ENCODE measurements at places on chromosomes 6 and 20. TPM values are rescaled to one million over a fixed set of nuclear protein-coding genes. Genes with fewer than 3 reads are reported as not detected.
A peak's percentile ranks its signal among the peaks of the same experiment; 100 is the strongest.

Gene C2
- total RNA-seq = 17.7 TPM

Gene LHFPL5
- total RNA-seq = not detected

Gene FLOT1
- 160 TPM for total RNA-seq

Gene ISM1
- total RNA-seq = 3.3 TPM

Gene BHLHE23
- not detected for total RNA-seq

Gene CCN6
- not detected for total RNA-seq

Gene CST4
- total RNA-seq = not detected

Gene HLA-DMB
- total RNA-seq = 10.8 TPM

Gene MOXD1
- 9.4 TPM for total RNA-seq

Gene ZFAND3
- 39.0 TPM for total RNA-seq

Gene RNF114
- 151 TPM for total RNA-seq

DNA sequence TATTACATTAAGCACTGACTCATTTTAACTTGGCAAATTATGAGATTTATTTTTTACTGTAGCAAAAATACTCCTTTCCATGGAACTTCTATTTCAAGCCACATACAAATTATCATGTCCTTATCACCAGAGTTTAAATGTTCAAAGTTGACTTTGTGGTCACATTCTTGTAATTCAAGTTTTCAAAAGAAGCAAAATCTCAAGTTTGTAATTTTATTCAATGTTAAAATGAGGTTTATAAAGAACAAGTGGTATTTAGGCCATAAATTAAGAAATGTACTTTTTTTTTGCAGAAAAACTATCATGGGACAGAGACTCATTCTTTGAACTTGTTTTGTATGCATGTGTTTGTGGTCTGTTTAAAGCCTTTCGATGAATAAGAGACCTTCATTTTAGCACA is 811.5 kb downstream of the TENT5A start:
- DNase-seq = no peak

DNA sequence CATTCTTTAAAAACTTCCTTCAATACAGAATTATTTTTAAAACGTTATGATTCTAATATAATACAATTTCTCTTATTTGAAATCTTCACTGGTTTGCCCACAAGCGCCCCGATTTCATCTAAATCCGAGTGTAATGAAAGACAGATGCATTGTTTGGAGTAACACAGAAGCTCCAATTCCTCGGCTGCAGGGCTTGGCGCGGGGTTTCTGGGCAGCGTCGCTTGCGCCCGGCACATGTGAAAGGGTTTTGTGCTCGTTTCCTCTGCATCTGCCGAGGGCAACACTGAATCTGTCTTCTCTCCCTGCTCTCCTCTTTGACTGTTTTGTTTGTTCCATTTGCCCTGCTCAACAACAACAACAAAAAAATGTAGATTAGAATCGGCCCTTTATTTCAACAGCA is 248.6 kb upstream of the QKI start:
- DNase-seq = no peak

- DNase-seq = no peak
Measured at GRCh38 chr6:38234934-38235682, 404.6 kb downstream of the BTBD9 start.

- DNase-seq = peak; percentile 64
Measured at GRCh38 chr6:167565884-167566599, 241.2 kb downstream of the TTLL2 start.

- DNase-seq = no peak
Measured at GRCh38 chr6:129539032-129539431, 170.9 kb downstream of the ARHGAP18 start.

DNA sequence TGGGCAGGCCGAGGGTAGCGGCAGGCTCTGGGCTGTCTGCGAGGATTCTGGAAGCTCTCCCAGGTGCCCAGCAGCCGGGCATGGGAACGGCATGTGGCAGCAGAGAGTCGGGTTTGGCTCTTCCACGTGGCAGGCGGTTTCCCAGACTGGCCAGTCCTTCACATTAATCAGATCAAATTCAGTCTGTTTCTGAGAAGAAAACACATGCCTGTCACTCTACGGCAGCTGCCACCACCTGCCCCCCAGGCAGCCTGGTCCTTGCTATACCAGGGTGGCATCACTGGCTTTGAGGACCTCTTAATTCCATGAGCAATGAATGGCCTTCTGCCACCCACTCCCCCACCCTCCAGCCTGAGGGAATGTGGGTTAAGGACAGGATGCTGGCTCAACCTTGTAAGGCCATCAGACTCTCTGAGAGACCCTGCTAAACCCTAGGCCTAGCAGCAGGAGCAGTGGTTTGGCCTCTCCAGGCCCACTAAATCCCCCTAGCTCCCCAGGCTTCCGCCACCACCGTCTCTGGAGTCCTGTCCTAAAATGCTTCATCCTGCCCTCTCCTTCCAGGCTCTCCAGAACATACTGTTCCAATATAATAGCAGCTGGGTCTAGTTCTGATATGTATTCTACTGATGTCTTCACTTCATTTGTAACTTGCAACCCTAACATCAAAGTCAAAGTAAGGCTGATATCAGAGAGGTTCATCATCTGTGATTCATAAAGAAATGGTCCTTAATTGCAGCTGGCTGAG is 47.8 kb downstream of the PLCG1 start:
- DNase-seq = no peak

DNA sequence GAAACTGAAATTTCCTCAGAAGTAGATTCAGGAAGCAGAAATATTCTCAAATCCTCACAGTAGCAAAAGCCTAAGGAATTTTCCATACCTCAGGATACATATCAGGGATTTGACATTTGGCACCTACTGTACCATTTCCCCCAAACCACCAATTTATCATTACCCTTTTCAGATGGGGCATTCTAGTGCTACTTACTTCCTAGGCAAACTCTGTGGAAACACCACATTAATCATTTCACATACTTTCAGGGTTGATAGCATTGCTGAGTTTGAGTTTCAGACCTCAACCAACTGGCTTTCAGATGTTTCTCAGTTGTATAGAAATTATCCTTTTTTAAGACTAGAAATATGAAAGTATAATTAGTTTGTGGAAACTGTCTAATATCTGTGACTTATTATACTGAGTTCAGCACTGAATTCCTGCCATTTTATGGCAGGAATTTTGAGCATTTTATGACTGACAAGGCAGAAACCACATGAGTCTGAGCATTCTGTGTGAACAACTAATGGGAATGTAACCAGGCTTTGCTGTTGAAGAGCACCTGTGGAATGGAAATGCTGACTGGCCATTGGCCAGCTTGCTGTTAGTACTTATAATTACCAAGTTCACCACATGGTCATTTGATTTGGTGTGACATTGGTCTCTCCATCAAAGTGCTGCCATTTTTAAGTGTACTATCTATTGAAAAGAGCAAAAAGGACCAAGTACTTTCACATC is 35.1 kb upstream of the IRAK1BP1 start:
- no peak for DNase-seq

DNA sequence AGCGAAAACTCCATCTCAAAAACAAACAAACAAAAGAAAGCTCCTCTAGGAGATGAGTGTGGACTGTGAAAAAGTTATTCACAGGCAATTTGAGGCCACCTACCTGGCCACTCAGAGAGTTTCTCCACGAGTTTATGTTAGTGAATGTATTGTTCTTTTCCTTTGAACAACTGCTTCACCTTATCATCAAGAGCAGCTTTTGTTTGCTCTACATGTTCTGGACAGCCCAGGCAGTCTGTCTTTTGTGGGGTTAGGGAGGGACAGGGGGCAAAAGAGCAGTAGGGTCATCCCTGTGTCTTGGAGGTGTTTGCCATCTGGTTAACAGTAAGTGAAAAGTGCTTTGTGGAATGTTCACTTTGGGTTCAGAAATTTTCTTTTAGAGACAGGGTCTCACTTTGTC is 8.0 kb downstream of the CASS4 start:
- DNase-seq = no peak

DNA sequence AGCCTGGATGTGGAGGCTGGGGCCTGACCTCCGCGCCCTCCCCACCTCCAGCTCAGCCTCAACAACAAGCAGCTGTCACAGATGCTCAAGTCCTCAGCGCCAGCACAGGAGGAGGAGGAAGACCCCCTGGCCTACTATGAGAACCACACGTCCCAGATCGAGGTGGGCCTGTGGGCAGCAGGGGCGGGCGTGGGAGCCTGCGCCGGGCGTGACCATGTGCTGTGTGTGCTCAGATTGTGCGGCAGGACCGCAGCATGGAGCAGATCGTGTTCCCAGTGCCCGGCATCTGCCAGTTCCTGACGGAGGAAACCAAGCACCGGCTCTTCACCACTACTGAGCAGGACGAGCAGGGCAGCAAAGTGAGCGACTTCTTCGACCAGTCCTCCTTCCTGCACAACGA is 23.5 kb downstream of the UQCC2 start:
- DNase-seq = no peak

DNA sequence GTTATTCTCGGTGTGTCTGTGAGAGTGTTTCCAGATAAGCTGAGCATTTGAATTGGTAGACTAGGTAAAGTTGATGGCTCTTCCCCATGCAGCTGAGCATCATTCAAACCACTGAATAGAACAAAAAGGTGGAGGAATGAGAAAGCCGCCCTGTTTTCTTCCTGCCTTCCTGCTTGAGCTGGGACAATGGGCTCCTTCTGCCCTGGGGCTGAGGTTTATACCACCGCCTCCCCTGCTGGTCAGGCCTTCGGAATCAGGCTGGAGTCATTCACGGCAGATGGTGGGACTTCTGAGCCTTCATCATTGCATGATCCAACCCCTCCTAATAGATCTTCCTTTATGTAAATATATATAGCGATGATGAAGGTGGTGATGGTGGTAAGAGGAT is 124.9 kb downstream of the ANKRD60 start:
- no peak for DNase-seq

GRCh38 chr20:9323622-9324021 is 190.8 kb upstream of the LAMP5 start:
- DNase-seq = no peak

DNA sequence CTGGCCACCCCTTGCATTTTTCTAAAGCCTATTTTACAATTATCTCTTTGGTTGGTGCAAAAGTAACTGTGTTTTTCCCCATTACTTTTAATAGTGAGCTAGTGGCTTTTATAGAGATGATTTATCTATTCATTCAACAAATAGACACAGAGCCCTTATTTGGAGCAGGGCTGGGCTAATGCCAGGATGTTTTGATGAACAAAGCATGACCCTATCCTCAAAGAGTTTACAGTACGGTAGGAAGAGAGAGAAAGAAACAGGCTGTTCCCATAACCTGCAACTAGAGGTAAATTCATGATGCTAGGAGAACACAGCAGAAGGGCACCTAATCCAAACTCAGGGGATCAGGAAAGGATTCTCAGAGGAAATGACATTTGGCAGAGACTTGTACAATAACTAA is 37.3 kb upstream of the UST start:
- DNase-seq = no peak

DNA sequence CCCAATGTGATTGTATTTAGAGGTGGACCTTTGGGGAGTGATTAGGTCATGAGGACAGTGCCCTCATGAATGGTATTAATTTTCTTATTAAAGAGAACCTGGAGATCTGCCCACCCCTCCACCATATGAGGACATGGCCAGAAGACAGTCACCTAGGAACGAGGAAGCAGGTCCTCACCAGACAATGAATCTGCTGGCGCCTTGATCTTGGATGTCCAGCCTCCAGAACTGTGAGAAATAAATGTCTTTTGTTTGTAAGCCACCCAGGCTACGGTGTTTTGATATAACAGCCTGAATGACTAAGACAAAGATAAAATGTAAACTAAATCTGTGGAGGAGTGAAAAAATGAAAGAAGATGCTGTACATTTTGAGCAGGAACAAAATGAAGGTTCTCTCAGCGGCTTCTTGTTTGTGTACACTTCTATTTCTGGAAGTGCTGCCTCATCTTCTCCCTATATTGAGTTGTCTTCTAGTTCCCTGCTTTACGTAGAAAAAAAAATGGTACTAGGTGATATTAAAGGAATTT is 1.5 kb upstream of the IPCEF1 start:
- no peak for DNase-seq

DNA sequence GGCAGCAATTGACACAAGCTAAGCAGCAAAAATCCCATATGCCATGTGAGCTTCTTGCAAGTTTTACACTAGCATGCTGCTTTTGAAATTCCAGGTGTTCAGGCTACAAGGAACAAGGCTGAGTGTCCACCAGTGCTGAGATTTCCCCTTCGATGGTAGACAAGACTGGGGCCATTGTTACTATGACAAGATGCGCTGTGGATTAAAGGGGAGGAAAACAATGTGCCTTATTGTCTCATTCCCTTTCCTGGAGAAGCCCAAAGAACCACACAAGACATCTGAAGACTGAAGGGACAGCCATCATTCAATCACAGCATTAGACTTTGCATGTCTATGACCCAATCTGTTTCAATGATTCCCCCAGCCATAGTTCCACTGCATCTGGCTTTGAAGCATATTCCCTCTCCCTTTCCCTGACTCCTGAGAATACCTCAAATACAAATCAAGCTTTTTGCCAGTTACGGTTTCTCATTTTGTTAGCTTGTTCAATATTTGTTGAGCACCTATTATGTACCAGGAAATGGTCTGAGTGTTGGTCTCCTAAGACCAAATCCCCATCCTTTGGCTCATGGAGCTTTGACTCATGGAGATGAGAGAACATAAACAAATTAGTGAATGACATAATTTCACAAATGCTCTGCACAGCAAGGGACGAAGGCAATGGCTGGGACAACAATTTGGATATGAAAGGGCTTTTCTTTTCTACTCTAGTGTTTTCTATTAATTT is 23.4 kb upstream of the SCGN start:
- DNase-seq = no peak

DNA sequence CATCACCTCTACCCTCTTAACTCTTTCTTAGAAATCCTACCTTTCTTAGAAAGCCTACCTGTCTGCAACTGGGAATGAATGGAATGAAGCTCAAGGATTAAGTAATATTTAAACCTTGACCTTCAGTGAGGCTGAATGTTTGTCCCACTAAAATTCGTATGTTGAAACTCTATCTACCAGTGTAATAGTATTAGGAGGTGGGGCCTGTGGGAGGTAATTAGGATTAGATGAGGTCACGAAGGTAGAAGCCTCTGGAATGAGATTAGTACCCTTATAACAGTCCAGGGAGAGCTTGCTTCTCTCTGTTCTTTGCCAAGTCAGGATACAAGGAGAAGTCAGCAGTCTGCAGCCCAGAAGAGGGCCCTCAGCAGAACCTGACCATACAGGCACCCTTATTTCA is 158.0 kb downstream of the TENT5A start:
- no peak for DNase-seq

GRCh38 chr6:158772172-158772571 is 47.0 kb downstream of the EZR start:
- DNase-seq = peak; percentile 40

GRCh38 chr20:6959900-6960312 is 192.4 kb downstream of the BMP2 start:
- no peak for DNase-seq

DNA sequence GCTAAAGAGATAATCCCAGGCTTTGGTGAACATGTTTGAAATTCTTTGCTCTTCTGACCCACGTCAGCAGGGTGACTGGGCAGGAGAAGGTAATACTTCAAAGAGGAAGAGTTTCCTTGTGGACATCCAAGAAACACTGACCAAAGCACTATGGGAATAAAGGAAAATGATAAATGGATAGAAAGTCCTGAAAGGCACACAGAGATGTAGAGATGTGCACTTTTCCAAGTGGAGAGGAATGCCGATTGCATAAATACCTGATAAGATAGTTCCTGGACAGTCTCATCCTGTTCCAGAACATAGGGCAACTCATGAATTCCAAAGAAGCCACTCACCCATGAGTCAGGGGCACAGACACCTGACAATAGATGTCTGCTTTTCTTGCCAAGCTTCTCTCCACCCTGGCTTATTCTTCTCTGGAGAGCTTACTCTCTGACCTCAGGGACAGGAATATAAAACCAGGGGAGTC is 191.3 kb upstream of the FOXA2 start:
- DNase-seq = no peak

GRCh38 chr20:50415021-50415515 is 95.1 kb upstream of the PTPN1 start:
- no peak for DNase-seq
